HS-5 (cell line): ENCODE measurements at places on chromosomes 12 and 14.

GRCh38 chr12:1173781-1174617 lies 183.0 kb downstream of the ERC1 start:
- DNase-seq, result no peak

DNA sequence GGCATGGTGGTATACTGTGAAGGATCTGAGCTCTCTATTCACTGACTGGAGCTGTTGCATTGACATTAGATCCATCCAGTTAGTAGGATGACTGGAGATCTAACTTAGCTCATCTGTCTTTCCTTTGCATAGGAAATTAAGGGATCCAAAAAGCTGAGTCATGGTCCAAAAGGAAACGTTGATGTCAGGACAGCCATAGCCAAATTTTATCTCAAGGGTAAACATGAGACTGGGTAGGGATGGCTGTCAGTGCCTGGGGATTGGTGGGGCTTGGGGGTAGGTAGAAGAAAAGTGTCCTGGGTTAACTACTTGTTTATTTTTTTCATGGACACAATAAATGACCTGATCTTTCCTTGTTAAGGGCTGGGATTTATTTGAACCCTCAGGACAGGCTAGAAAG lies 4.6 kb downstream of the FAM177A1 start:
- DNase-seq, result peak; percentile 16

DNA sequence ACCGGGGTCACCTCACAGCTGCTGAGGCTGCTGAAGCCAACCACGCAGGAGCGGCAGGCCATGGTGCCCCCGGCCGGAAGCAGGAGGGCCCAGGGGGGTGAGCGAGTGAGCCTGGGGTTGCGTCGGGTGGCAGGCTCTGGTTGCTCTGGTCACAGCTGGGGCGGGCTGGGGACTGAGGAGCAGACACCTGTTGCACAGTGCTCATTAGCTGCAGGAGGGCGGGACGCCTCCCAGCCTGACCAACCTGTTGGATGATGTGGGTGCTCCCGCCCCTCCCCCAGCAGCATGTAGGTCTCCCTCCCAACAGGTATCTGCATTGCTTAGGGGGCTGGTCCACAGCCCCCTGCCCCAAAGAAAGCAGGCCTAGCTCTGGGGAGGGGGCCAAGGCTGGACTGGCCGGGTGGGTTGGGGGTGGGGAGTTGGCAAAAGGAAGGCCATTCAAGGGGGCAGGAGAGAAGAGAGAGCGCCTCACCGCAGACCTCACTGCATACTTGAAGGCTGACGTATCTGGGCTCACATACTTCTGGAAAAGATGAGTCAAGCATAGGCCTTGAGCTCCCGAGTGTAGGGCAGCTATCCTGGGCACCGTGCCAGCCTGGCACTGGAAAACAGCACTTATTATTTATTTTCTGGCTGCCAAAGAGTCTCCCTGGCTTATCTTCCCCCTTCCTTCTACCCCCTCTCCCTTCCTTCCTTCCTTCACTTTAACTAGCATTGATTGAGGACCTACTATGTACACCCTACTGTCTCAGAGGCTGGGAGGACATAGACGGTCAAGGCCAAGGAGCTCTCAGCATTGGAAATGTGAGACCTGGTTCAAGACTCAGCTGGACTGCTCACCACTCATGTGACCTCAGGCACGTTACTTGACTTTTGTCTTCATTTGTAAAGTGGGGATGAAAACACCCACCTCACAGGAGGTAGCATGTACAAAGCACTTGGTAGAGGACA lies at the start of gene KRT80:
Gene KRT80 (minus strand): TSS at position 174 of the 951 bp plus-strand sequence. CDS start 112 bp downstream, at position 62.
- peak; percentile 96 for DNase-seq

DNA sequence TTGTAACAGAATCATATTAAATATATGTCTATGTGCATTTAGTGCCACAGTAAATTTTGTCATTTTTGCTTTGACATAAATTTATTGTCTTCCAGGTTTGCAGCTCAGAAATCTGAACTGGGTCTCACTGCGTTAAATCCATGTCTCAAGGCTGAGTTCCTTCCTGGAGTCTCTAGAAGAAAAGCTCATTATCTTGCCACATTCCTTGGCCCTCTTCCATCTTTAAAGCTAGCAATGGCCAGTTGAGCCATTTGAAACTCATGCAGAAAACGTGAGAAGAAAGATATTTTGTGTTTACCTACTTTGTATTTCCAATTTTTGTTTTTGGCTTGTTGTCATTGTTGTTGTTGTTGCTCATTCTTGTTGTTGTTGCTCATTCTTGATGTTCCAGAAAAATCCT lies 10.7 kb downstream of the PRH1 start:
- no peak for DNase-seq

GRCh38 chr12:2260441-2260840 lies 207.7 kb downstream of the CACNA1C start:
- no peak for DNase-seq

- no peak for DNase-seq
Measured at GRCh38 chr14:21861153-21861552, 187.5 kb upstream of the OR4E1 start.

DNA sequence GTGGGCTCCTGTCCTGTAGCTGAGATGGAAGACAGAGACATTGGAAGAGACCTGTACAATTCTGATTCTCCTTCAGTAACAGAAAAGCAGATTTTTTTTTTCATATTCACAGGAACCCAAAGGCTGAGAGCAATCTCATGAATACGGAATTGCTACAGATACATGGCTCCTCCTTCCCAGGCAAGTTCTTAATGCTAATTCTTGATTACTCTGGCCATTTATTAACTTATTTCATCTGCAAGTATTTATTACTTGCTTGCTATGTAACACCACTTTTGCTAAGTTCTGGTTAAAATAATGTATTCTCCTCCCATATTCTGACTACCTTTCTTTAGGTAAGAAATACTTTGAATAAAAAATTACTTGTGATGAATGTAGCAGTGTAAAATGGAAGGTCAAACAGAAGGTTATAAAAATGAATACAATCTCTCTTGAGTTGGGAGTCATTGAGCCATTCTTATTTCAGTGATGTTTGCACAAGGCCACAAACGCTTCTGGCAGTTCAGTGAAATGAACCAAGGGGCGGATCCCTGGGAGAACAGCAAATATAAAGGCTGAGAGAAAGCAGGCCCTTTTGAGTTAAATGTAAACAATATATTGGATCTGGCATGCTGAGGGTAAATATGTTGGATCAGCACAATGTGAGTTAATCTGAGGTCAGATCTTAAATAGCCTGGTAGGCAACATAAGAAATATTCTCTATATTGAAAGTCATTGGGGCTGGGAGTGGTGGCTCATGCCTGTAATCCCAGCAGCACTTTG lies 37.6 kb downstream of the MUCL1 start:
- DNase-seq, result no peak

- peak; percentile 74 for DNase-seq
Measured at GRCh38 chr12:28611115-28611435, 420.8 kb downstream of the CCDC91 start.

DNA sequence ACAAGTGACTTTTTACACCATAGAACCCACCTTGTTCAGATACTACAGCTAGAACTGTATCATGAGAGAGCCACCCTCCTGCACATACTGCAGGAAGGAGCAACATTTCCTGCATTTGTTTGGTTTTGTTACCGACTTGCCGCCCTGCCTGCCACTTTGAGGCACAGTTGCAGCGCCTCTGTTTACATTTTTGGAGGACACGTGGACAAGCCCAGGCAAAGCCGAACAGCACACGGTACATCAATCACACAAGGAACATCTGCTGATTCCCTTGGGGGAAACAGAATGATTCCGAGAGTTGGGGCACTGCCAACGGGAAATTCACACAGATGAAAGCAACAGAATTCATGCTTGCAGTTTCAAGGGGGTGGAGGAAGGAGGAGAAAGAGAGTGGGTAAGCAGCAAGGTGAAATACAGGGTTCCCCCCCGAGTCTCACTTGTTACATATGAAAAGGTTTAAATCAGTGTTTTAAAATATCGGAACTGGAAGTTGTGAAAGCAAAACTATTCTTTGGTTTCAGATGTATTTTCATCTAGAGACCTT lies 110.7 kb downstream of the BTG1 start:
- DNase-seq, result peak; percentile 61

GRCh38 chr12:72901685-72902084 lies 629.5 kb downstream of the TRHDE start:
- DNase-seq, result no peak

GRCh38 chr12:49903700-49904423 lies at the start of gene FAIM2:
Gene FAIM2 (minus strand): TSS chr12:49903900. CDS start chr12:49903792, 108 bp downstream.
- no peak for DNase-seq

DNA sequence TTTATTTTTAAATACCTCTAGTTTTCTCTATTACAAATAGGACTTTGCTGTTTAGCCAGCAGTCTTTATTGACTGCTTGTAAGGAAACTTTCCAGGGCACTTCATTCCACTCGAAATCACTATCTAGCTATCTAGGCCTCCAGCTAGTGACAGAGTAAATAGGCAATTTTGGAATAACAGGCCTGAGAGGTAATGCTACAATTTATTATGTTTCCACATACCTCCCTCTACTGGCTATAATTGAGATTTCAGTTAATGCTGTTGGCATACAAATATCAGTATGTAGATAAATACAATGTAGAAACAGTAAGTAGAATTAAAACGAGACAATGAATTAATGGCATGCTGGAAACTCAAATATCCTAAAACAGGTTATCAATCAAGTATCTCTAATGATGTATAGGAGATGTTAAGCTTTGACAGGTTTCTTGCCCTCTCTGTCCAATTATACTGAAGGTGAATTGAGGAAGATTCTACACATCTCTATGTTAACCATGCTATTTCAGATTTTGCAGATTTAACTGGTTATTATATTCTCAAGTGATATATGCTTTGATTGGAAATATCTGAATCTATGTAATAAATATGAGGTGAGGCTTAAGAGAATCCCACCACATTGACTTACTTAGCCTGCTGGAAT lies 7.2 kb downstream of the DTD2 start:
- DNase-seq, result no peak

GRCh38 chr14:20601522-20601921 lies 10.3 kb upstream of the RNASE12 start:
- no peak for DNase-seq

- DNase-seq, result peak; percentile 58
Measured at GRCh38 chr12:3041558-3042164, 35.5 kb upstream of the TSPAN9 start.

GRCh38 chr12:116561181-116561821 lies 2.1 kb downstream of the MAP1LC3B2 start:
- no peak for DNase-seq

DNA sequence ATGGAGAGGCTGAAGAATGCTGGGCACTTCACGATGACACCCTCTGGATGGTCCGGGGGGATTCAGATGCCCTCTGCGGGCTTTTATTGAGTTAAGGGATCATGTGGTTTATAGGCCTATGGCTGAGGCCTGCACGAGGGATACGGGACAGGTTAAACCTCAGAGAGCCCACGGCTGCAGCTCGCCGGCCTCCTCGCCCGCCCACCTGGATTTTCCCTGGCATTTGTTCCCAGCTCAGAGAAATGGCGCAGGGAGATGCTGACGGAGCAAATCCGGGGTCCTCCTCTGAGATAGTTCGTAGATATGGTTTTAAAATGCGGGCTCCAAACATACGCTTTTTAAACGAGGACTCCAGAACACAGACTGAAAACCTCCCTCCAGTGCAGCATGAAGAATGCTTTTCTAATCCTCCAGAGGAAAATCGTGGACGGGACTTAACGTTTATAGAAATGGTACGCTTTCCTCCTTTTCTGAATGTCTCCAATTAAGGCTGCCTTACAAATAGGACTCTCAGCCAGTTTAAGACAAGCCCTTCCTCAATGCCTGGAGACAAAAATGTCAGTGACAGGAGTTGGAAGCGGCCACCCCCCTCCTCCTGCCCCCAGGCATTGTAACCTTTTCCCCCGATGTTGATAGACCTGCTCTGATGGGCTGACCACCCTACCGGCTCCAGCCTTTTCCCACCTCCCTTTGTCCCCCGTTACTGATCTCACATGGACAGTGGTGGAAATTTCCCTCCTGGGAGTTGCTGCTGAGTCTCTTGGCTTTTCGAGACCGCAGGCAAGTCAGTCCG lies 16.6 kb downstream of the CCND2 start:
- no peak for DNase-seq

DNA sequence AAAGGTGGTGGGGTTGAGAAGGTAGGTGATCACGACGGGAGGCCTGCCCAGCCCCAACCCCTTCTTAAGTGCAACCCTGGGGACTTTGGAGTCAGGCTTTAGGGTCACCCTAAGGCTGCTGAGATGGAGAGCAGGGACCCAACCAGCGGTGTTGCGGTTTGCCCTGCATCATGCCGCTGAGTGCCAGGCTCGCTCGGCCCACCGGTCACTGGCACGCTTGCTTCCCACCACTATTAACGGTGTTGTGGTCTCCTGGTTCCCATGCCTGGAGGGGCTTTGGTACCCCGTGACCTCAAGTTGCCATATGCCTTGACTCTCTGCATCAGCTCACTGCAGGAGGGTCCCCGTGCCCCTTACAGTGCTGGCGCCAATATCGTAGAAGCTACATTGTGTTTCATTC lies 18.4 kb upstream of the MEG3 start:
- no peak for DNase-seq

DNA sequence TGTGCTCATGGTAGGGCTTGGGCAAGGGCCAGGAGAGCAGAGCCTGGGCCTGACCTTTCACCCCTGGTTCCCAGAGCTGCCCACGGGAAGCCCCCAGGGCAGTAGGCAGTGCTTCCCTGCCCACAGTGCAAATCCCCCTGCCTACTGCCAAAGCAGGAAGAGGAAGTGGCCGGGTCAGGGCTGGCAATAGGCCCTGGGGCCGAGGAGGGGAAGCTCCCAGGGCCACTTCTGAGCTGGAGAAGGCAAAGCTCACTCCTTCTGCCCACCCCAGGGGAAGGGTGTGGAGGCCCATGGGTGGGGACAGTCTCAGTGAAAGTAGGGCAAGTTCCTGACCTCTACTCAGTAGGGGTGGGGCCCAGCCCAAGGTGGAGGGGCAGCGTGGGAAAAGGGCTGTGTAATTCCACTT lies 5.4 kb upstream of the NR4A1 start:
- no peak for DNase-seq

GRCh38 chr12:62963486-62964041 lies 28.6 kb upstream of the PPM1H start:
- no peak for DNase-seq

- DNase-seq, result no peak
Measured at GRCh38 chr14:106491851-106492250, 965.5 kb downstream of the TMEM121 start.

DNA sequence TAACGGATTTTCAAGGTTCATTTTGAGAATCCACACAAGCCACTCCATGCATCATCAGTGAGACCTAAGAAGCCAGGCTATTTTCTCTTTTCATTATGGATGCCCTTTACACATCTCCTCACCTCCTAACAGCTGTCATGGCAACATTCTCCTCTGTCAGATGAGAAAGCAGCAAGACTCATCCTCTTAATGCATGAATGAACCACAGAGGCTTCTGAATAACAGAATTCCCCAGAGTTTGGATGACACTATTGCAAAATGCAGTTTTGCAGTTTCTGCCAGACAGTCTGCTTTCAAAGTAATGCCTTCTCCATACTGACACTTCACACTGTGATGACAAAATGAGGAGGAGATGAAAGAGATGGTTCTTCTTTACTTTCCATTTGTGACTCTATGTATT lies 286.7 kb upstream of the GRIP1 start:
- DNase-seq, result no peak

GRCh38 chr12:125300249-125300648 lies 235.0 kb downstream of the AACS start:
- DNase-seq, result no peak

- no peak for DNase-seq
Measured at GRCh38 chr12:100901266-100901665, 106.7 kb downstream of the ANO4 start.
